ENCODE measurements at places on chromosomes 16 and 17.

DNA sequence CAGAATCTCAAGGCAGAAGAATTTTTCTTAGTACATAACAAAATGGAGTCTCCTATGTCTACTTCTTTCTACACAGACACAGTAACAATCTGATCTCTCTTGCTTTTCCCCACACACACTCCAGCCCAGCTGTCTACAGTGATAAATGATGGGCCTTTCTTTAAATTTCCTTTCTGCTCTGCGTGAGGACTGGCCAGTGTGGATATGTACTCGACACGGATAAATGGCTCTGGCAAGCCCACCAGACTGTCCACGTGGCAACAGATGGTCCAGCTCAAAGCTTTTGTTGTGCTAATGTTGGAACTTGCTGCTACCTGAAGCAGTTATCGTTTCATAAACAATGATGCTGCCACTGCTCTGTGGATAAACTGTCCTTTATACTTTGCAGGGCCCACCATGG is 410.7 kb downstream of the TMEM114 start:
- H3K4me3 ChIP-seq, result no peak overlapping the region
- no peaks in the 10 kb centered on the region for H3K27me3 ChIP-seq
- no peak overlapping the region for H3K27ac ChIP-seq
- DNase-seq, result no peak
- H3K4me1 ChIP-seq, result no peaks in the 10 kb centered on the region

DNA sequence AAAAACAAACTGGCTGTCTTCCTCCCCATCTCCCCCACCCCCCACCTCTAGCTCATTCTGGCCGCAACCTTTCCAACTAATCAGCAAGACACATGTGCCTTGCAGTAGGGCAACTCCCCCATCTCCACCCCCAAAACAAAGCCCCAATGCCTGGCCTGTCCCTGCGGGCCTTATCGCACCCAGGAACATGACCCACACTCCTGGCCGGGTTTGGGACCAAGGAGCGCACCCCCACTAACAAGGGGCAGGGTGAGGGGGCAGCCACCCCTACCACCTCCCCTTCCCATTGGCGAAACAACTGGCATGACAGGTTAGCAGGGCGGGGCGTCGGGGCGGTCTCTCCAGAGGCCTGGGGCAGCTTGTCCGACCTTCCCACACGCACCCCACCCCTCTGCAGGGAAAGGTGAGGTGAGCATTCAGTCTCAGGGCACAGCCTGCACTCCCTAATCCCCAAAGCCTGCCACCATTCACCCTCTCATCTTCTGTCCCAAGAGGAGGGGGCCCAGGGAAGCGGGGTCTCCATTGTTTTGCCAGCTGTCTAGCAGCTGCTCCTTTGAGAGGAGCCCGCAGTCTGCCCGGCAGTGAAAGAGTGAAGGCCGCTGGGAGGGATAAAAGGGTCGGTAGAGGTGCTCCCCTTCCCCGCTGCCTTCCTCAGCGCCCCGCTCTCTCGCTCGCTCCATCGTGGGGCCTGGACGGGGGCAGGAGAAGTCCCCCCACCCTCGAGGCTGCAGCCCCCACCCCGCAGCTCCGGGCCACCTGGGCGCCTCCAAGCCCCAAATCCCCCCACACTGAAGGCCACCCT is 765 bp downstream of the MYO18A start:
- H3K4me3 ChIP-seq, result peak overlapping the region; percentile 74
- H3K4me1 ChIP-seq, result peaks cover 29% of the 10 kb centered on the region
- H3K27me3 ChIP-seq, result no peaks in the 10 kb centered on the region
- no peaks in the 10 kb centered on the region for H3K36me3 ChIP-seq
- H3K27ac ChIP-seq, result peak overlapping the region; percentile 77
- DNase-seq, result no peak

DNA sequence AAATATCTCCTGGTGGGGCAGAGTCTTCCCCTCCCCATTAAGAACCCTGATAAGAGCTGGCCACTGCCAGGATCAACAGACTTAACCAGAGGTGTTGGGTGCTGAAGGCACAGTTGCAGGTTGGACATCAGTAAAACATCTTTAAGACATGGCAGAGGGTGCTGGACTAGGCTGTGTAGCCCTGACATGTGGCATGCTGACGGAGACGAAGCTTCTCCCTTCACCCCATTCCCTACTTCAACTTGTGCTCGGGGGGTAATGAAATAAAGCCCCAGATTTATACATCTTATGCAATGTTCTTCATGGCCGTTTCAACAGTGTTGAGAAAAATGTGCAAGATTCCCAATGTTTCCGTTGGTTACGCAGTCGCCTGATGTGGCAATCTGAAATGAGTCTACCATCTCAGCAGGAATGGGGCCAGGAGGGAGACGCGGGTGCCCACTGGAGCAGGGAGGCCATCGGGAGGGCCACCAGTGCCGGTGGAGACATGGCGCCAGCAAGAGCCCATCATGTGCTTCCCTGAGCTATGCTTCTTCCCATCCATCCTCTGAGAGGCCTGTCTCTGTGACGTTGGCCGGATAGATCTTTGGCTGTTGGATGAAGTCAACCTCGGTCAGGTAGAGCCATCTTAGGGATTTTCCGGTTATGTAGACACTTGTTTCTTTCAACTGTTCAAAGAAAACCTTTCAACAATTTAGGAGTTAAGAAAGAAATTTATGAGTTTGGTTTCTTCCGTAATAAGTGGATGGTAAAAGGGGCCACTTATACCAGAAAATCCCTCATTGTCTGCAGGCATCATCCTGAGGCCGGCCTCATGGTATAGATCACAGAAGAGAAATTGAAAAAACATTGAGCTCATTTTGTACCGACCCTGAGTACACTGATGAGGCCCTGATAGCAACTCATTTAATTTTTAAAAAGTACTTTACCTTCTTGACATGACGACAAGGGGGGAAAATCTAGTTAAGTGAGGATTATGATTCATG is 6.4 kb downstream of the IRF8 start:
- no peaks in the 10 kb centered on the region for H3K36me3 ChIP-seq
- H3K4me3 ChIP-seq, result no peak overlapping the region
- no peak overlapping the region for H3K27ac ChIP-seq
- H3K4me1 ChIP-seq, result peaks cover 21% of the 10 kb centered on the region
- H3K27me3 ChIP-seq, result peaks cover 10% of the 10 kb centered on the region

GRCh38 chr16:83473926-83474650 is 333.7 kb upstream of the HSBP1 start:
- no peak for DNase-seq
- peaks cover 33% of the 10 kb centered on the region for H3K27me3 ChIP-seq
- no peak overlapping the region for H3K4me3 ChIP-seq
- H3K27ac ChIP-seq, result no peak overlapping the region
- no peaks in the 10 kb centered on the region for H3K36me3 ChIP-seq
- no peaks in the 10 kb centered on the region for H3K4me1 ChIP-seq

- no peak overlapping the region for H3K4me3 ChIP-seq
- DNase-seq, result no peak
- no peaks in the 10 kb centered on the region for H3K4me1 ChIP-seq
- H3K27me3 ChIP-seq, result no peaks in the 10 kb centered on the region
- H3K27ac ChIP-seq, result no peak overlapping the region
Measured at GRCh38 chr16:71513302-71513701, 12.9 kb upstream of the CHST4 start.

GRCh38 chr17:6567528-6568183 is 11.3 kb upstream of the PITPNM3 start:
- no peaks in the 10 kb centered on the region for H3K27me3 ChIP-seq
- no peaks in the 10 kb centered on the region for H3K36me3 ChIP-seq
- H3K27ac ChIP-seq, result no peak overlapping the region

GRCh38 chr16:88599092-88599733 is 29.0 kb downstream of the ZC3H18 start:
- H3K4me3 ChIP-seq, result no peak overlapping the region
- H3K27ac ChIP-seq, result no peak overlapping the region
- no peaks in the 10 kb centered on the region for H3K27me3 ChIP-seq
- no peaks in the 10 kb centered on the region for H3K4me1 ChIP-seq

GRCh38 chr17:2797226-2797625 is 988 bp downstream of the RAP1GAP2 start:
- H3K4me1 ChIP-seq, result no peaks in the 10 kb centered on the region
- no peak overlapping the region for H3K27ac ChIP-seq
- no peak overlapping the region for H3K4me3 ChIP-seq
- DNase-seq, result no peak

- H3K27me3 ChIP-seq, result no peaks in the 10 kb centered on the region
- H3K4me3 ChIP-seq, result no peak overlapping the region
- H3K4me1 ChIP-seq, result peaks cover 6% of the 10 kb centered on the region
- DNase-seq, result no peak
- no peaks in the 10 kb centered on the region for H3K36me3 ChIP-seq
Measured at GRCh38 chr17:16934836-16935235, 37.1 kb downstream of the TNFRSF13B start.

GRCh38 chr17:77437747-77438146 is 297.0 kb downstream of the SEC14L1 start:
- DNase-seq, result no peak
- no peaks in the 10 kb centered on the region for H3K36me3 ChIP-seq
- H3K27me3 ChIP-seq, result no peaks in the 10 kb centered on the region
- H3K4me3 ChIP-seq, result no peak overlapping the region
- H3K4me1 ChIP-seq, result peaks cover 71% of the 10 kb centered on the region

GRCh38 chr17:33024688-33025486 is 33.2 kb downstream of the SPACA3 start:
- H3K27ac ChIP-seq, result no peak overlapping the region
- no peaks in the 10 kb centered on the region for H3K27me3 ChIP-seq
- DNase-seq, result no peak
- H3K4me1 ChIP-seq, result no peaks in the 10 kb centered on the region
- H3K36me3 ChIP-seq, result no peaks in the 10 kb centered on the region
- H3K4me3 ChIP-seq, result no peak overlapping the region

All from cardiac muscle cell (in vitro differentiated cells and primary cell).